ENCODE measurements at places on chromosomes 6 and 20.

- DNase-seq, result no peak
Observed at GRCh38 chr20:50295762-50296449, 105.3 kb downstream of the CEBPB start.

- DNase-seq, result no peak
Observed at GRCh38 chr6:166691746-166692145, 64.7 kb upstream of the RPS6KA2 start.

GRCh38 chr6:105606831-105607463 lies 204.1 kb upstream of the PREP start:
- DNase-seq, result peak; percentile 29

DNA sequence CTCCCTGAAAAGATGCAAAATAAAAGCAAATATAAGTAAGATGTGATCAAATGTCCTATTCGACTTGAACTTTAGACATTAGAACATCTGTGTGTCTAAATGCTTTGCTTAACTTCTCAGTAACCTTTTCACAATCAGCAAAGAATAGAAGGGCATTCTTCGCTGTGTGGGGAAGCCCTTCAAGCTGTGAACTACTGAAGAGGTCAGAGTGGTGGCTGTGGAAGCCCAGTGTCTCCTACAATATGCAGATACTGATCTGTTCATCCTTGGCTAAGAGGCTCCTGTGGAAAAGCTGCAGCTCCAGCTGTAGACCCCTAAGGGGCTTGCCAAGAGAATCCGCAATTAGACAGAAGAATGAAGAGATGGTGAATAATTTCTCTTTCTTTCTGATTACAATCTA lies 400.3 kb upstream of the SASH1 start:
- DNase-seq, result no peak

DNA sequence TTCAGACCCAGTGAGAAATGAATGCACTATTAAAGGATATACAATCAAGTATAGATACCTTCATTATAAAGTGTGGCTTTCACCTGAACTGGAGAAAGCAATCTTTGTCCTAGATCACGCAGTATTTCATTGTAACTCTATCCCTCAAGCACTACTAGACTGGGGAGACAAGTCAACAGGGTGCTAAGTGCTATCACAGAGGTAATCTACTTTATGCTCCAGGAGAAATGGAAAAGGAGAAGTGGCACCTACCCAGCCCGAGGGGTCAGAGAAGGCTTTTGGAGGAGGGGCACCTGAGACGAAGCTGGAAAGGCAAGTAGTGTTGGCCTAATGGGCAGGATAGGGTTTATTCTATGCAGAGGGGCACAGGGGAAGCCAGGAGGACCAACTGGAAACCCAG lies 17.1 kb downstream of the ZHX3 start:
- no peak for DNase-seq

DNA sequence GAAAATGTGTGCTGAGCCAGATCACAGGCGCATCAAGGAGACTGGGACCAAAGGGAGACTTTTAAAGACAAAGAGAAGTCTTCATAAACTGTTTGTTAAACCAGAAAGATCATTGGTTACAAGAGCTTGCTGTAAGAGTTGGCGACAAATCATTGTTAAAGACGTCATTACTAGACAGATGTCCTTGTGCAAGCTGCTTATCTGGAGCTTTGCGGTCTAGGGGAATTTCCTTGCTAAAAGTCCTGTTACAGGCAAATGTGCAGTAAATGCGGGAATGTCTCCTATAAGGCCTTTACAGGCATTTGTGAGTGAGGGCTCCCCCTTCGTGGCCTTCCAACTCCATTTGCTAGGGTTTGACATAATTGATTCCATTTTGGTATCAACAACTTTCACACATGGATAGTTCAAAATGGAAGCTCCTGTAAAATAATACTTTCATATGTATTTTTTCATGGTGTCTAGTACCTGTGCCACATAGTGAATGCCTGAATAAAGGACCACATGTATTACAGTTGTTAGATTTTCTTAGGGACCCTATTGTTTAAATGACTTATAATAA lies 362.4 kb downstream of the UTRN start:
- no peak for DNase-seq

DNA sequence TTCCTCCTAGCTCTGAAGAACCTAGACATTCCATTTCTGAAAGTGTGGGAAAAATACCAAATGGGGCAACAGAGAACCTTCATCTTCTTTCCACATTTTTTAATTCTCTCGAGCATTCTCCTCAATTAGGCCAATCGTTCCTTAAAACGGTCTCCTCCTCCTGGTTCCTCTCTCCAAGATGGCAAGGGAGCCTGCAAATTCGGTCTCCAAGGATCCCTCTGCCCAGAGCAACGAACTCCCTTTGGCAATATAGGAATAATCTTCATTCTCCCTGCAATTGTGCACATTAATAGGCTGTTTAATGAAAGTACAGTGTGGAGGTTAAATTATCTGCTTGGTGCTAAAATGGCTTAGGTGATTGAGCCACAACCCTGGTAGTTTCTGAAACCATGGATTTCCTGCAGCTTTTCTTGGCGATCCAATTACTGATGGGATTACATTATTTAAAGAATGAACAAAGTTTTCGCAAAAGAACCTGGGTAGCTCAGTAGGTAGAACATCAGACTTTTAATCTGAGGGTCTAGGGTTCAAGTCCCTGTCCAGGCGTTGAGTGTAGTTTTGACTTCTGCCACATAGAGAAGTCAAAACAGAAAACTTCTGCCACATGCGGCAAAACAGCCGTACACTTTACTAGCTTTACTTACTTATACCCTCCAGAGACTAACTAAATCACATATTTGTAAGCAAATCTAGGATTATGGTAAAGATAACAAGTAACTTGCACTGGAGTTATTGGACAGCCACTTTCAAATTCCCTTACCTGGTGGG lies 102.9 kb upstream of the ZNF184 start:
- DNase-seq, result no peak

GRCh38 chr6:163252061-163252591 lies 162.4 kb upstream of the QKI start:
- no peak for DNase-seq

DNA sequence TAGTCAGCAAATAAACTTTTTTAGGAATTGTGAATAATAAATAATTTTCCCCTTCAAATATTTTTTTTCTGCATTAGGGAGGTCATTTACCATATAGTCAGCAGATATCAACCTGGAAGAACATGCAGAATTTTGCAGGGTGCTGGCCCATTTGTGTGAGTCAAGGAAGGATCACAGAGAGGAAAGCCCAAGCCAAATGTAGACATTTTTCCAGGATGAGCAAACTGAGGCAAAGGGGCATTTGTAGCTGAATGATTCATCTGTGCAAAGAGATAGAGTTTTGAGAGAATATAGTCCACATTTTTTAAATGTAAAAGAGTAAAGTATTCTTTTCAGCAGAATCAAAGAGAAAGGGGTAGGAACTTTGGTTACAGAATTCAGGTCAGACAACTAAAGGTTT lies 555.5 kb upstream of the MARCKS start:
- no peak for DNase-seq

- DNase-seq, result no peak
Observed at GRCh38 chr20:50967586-50967985, 9.0 kb downstream of the MOCS3 start.

- no peak for DNase-seq
Observed at GRCh38 chr20:60131375-60131774, 173.2 kb downstream of the CDH26 start.

DNA sequence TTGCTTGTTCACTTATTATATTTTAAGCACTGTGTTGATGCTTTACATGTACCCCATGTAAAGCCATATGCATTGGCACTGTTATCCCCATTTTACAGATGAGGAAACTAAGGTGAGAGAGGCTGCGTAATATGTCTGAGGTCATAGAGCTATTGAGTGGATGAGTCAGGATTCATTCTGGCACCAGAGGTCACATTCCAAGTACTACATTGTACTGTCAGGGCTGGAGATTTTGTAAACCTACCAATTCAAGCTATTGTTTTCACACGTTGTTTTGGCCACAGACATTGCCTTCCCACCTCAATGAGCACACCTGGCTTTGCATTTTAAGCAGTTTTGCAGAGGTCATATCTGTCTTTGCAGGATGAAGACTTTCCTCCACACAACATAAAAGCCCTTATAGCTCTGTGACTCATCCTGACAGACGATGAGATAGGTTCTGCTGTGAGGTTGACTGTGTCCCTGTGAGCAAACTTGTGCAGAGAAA lies 33.2 kb downstream of the ANKS1A start:
- DNase-seq, result no peak

DNA sequence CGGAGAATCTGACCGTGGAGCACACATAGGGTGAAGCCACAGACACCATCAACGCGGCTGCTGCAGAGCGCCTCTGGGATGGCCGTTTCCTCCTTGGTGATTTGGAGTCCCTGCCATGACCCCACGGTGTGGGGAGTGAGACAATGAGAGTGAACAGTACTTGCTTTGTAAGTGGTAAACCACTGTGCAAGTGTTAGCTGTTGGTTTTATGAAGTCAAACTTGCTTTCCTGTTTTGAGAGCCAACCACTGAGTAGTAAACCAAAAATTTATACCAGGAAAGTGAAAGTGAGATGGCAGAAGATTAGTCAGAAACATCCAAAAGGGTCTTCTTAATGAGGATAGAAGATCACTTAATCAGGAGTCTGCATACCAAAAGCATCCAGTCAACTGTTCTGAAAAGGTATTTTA lies 160.7 kb downstream of the FOXC1 start:
- no peak for DNase-seq

GRCh38 chr20:54717983-54718382 lies 242.6 kb downstream of the DOK5 start:
- no peak for DNase-seq

GRCh38 chr6:17032988-17033634 lies 68.7 kb upstream of the STMND1 start:
- peak; percentile 49 for DNase-seq

DNA sequence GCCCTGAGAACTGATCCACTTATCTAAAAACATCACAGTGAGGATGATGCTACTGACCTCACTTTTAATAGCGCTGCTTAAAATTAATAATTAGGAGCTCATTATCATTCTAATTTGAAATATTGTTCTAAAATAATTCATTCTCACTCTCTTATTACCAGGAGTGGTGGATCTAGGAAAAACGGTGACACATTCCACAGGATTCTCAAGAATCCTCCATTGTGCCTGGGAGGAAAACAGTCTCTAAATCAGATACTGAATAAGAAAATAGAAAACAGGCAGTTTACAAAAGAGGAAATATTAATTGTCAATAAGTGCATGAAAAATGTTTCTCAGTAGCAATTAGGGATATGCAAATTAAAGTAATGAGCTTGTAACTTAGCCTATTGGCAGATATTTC lies 187.4 kb downstream of the TENT5A start:
- DNase-seq, result no peak

DNA sequence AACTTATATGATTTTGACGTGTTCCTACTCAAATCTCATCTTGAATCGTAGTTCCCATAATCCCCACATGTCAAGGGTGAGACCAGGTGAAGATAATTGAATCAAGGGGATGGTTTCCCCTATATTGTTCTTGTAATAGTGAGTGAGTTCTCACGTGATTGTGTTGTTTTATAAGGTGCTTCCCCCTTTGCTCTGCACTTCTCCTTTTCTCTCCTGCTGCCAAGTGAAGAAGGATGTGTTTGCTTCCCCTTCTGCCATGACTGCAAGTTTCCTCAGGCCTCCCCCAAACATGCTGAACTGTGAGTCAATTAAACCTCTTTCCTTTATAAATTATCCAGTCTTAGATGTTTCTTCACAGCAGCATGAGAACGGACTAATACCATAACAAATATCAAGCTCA lies 83.2 kb downstream of the MANEA start:
- DNase-seq, result no peak

GRCh38 chr20:49505518-49505917 lies 23.1 kb upstream of the KCNB1 start:
- DNase-seq, result no peak

- DNase-seq, result no peak
Observed at GRCh38 chr20:54199283-54199682, 8.6 kb upstream of the PFDN4 start.

DNA sequence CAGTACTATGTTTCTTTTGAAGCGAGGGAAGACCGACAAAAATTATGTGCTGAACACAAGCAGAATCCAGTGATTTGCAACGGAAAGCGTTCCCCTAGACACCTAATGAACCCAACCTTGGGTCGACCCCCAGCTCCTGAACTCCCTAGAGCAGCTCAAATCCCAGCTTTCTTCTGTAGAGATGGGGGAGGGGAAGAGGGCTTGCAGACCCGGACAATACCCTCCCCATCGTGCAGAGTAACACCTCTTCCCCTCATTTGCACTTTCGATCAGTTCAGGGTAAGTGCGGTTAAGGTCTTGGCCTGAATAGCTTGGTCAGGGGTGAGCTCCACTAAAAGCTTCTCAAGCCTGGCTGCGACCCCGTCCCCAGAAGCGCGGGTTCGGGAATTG lies 404 bp downstream of the CEP162 start:
- DNase-seq, result no peak

GRCh38 chr6:45477278-45477677 lies 99.5 kb upstream of the SUPT3H start:
- no peak for DNase-seq

DNA sequence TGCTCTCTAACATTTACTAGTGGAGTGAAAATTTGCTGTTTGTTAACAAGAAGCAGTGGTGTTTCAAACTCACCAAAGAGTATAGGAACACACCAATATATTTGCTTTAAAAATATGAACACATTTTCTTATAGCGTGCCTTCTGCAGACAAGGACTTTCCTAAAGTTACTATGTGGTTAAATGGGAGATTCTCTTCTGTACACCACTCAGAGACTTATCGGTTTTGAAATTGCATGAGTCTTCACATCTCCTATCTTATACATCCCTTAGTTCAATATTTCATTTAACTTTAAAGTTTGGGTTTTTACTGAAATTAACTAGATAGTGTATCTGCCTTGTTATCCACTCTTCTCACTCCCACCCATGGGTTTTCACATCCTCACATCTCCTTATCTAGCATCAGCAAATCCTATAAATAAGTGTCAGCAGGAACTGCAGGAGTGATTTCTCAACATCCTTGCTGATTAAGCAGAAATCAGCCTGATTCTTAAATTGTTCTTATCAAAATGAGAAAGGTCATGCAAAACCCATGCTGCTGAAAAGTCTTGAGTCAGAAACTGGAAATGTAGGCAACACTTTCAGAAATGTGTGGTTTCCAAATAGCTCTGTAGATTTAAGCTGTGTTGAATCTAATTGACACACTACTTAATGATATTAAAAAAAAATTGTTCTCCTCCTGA lies 1075.6 kb upstream of the GJE1 start:
- DNase-seq, result no peak

DNA sequence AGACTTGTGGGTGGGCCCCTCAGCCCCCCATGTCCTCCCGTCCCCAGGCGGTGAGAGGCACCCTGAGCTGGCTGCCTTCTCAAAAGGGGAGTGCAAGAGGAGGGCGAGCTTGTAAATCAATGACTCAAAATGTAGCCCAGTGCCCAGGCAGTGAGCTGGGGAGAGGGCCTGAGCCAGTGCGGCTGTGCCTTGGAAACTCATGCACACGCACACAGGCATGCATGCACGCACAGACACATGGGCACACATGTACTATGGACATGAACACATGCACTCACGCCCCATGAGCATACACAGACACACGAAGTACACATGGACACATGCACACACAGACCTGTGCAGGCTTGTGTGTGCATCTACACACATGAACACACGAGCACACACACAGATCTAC lies 133.5 kb downstream of the TAF4 start:
- DNase-seq, result no peak

GRCh38 chr6:86215323-86215722 lies 572.6 kb upstream of the SYNCRIP start:
- DNase-seq, result no peak

- no peak for DNase-seq
Observed at GRCh38 chr6:168664956-168665355, 224.0 kb downstream of the SMOC2 start.

Data from LoVo (cell line).